ENCODE measurements at places on chromosomes 2 and 18. TPM values are rescaled to one million over a fixed set of nuclear protein-coding genes. Genes with fewer than 3 reads are reported as not detected.

DNA sequence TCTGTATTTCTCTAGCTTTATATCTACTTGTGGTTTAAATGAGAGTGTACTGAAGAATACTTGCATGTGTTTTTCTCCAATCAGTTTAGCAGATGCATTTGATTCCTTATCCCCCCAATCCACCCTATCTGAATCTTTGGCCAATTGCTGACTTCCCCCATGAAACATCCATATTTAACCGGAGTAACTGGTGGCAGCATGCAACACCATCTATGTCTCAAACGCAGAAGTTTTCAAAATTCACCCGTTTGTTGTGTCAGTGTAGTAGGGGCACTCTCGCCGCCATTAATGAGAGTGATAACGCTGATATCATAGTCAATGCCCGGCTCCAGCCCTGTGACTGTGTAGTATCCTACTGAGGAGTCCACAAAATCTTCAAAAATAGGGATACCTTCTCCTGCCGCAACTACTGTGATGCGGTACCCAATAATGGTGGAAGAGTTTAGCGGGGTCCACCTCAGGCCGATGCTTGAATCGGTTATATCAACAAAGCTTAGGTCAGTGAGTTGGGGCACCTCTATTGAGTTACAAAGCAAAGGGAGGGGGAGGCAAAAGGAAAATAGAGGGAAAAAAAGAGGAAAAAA lies 43.1 kb downstream of the FN1 start:
- no peak for DNase-seq

DNA sequence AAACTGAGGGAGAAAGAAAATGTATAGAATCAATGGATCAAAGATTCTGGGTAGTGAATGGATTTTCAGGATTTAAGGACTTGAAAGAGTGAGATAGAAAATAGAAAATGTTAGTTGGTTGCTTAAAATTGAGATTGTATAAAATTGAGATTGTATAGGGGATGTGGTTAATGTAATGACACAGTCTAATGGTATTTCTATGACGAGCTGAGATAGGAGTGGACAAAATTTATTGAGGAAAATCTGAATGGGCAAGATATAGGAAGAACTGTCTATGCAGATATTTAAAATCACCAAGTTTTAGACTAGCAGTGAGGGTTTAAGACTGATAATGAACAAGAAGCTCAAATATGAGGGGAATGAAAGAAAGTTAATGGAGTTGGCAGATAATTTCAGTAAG lies 406.6 kb downstream of the NYAP2 start:
- DNase-seq: peak; percentile 24

DNA sequence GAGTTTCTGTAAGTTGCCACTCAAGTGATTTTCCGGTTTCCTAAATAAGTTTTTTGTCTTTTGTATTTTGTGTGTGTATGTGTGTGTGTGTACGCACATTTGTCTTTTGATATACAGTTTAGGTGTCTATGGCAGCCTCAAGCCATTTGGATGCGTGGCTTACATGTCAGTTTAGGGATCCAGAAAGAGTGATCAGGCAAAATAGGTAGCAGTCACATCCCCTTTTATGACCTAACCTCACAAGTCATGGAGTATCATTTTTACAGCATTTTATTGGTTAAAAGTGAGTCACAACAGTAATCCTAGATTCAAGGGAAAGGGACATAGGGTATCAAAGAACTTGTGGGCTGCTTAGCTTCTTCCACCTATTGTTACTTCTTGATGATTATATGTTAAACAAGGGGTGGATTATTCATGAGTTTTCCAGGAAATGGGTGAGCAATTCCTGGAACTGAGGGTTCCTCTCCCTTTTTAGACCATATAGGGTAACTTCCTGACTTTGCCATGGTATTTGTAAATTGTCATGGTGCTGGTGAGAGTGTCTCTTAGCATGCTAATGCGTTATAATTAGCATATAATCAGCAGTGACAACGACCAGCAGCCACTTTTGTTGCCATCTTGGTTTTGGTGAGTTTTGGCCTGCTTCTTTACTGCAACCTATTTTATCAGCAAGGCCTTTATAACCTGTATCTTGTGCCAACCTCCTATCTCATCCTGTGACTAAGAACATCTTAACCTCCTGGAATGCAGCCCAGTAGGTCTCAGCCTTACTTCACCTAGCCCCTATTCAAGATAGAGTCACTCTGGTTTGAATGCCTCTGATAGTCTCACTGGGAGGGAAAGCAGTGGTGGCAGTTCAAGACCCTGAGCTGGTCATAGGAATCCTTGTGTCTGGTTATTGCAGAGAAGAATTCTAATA lies 8.6 kb upstream of the SOCS6 start:
- peak; percentile 91 for DNase-seq

GRCh38 chr2:3312576-3313345 lies 64.9 kb downstream of the EIPR1 start:
- no peak for DNase-seq

Gene FNDC4
- total RNA-seq: 8.1 TPM

Gene CDCA7
- total RNA-seq: 2.4 TPM
